Stimulated activated CD4-positive, alpha-beta T cell treated with anti-CD3 and anti-CD28 coated beads, TNF-alpha, amount 100 ng/mL, for 4 hours (primary cell): ENCODE measurements at places on chromosomes 2 and 18.

DNA sequence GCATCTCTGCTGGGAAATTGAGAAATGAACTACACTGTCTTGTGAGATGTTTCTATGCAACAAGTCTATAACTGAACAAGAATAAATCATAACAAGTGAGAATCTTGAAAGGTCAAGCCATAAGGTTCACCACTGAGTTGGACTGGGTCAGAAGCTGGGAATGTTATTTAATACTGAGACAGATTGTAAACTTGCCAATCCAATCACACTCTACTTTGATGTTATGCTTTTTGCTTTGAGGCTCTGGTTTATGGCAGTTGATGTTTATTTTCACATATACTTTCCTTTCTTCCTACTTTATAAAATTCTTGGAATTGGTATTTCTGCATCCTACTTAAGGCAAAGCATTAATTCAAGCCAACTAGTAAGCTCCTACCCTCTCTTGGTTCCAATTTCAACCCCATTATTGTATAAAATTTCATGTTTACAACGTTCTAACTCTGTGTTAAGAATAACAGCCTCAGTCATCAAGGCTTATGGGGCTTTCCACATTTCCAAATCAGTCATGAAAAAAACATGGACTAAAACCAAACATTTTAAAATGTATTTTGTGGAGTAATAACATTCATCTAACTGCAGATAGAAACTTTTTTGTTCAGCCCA lies 533.4 kb downstream of the NYAP2 start:
- no peak for DNase-seq

DNA sequence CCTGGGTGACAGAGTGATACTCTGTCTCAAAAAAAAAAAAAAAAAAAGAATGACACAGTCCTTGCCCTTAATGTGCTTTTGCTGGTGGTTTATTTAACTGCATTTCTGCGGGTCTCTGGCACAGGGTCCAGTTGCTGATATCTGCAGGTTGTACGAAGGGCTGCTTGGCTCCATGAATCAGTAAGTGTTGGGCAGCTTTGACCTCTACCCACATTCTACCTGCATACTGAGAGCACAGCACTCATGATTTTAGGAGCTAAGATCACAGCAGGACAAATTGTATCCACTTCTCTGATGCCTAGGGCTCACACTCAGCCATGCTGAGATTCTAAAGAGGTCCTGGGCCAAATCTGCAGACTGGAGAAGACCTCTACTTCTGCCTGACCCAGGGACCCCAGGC lies 119.4 kb upstream of the MYCN start:
- DNase-seq: no peak

GRCh38 chr2:8796315-8796848 lies 41.0 kb downstream of the KIDINS220 start:
- no peak for DNase-seq

GRCh38 chr18:42011053-42011452 lies 56.0 kb downstream of the PIK3C3 start:
- no peak for DNase-seq

DNA sequence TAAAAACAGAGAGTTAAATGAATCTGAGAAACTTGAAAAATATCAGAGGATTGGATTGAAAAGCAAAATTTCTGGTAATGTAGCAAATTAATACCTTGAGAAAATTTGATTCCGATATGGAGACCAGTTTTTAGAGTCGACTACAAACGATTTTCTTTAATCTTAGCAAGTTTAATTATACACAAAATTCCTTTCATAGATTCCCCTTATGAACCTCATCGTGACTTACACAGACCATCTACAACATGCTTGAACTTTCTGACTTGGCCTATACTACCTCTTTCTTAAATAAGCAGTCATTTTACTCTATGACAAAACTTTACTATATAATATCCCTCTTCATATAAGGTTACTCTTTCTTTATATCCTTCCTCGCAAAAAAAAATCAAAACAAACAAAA lies 769.6 kb upstream of the CRIM1 start:
- no peak for DNase-seq

GRCh38 chr2:216829533-216829932 lies 30.3 kb downstream of the TNP1 start:
- no peak for DNase-seq

DNA sequence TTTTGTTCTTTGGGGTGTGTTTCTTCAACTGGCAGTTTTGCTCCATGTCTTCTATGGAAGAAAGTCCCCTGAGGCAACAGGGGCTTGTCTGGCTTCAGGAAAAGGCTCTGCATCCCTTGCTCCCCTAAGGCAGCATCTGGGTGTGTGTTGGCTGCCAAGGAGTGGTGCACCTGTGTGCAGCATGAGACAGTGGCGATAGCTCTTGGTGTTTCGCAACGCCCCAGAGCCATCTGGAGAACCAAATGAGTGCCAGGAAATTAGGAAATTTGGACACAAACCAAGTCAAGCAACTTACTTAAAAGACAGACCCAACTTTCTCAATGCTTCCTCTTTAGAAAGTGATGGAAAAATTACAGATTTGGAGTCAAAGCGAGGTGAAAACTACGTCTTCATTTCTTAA lies 1044.4 kb upstream of the CNTNAP5 start:
- DNase-seq: no peak
